ENCODE measurements at places on chromosomes 13 and 19.
A peak's percentile ranks its signal among the peaks of the same experiment; 100 is the strongest.

GRCh38 chr19:11130824-11131455 lies 24.6 kb downstream of the SPC24 start:
- peak; percentile 86 for DNase-seq

GRCh38 chr13:83423381-83423780 lies 458.9 kb downstream of the SLITRK1 start:
- DNase-seq = no peak

DNA sequence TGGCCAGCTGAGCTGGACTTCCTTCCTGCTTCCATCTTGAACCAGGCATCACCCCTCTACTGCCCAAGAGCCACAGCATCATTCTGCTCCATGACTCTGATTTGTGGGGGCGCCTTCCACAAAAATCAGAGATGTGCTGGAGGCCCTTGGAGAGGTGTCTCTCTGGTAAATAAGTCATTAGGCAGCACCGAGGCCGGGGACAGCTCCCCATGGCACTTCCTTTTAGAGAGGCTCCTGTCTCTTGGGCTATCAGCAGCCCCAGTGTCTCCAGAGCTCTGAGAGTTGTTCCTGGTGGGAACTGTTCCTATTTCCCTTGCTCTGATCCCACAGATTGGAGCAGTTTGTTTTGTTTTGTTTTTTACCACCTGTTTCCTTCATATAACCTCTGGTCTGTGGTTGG lies 19.9 kb downstream of the NWD1 start:
- DNase-seq = peak; percentile 61

DNA sequence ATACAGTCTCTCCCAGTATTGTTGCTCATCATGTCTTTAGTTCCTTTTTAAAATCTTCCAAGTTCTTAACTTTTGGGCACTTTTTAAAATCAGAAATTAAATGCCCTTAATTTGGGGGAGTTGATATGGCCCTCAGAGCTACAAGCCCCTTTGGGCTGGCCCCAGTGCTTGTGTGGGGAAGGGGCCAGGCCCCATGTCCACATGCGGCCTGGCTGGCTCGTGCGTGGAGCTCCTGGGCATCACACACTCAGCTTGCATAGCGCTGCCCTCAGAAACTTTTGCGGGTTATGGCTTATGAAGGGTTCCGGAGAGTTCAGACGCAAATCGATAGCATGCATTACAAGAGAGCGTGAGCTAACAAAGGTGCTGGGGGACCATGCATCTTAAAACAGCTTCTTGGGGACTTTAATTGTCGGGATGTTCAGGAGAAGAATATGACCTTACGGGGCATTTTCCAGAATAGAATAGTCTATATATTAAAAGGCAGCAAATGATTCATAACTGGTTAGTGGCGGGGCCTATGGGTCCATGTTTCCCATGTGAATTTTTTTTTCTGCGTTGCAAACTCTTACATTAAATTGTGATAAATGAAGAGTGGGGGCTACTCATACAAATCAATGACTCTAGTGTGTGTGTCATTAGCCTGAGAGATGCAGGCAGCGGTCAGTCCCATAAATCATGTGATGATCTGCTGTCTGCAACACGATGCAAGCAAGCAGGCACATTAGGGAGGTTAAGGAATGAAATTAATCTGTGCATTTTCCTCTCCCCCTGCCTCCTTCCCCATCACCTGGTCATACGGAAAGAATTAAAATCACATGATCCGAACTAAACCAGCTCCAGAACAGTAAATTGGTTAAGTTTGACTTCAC lies 185.8 kb upstream of the TSHZ3 start:
- peak; percentile 18 for DNase-seq

GRCh38 chr13:111126509-111126908 lies 11.4 kb downstream of the ARHGEF7 start:
- no peak for DNase-seq

GRCh38 chr19:33111587-33111986 lies 20.3 kb upstream of the WDR88 start:
- no peak for DNase-seq

GRCh38 chr13:39321574-39321973 lies 281.4 kb downstream of the LHFPL6 start:
- DNase-seq = no peak

DNA sequence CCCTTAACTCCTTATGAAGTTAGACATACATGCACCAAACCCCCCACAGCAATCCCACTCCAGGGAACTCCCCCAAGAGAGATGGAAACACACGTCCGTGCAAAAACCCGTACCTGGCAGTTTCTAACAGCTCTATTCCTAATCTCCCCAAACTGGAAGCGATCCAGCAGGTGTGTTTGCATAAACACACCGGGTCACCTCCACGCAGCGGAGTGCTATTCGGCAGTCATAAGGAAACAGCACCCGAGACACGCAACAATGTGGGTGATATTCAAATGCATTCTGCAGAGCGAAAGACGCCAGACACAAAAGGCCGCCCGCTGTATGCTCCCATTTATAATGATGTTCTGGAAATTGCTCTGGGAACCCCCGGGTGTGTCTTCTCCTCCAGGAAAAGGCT lies 6.8 kb upstream of the ZNRF4 start:
- DNase-seq = no peak

- DNase-seq = no peak
Observed at GRCh38 chr19:16862826-16863415, 25.9 kb upstream of the F2RL3 start.

- no peak for DNase-seq
Observed at GRCh38 chr13:41006306-41006705, 12.8 kb downstream of the ELF1 start.

- DNase-seq = no peak
Observed at GRCh38 chr13:35179494-35179893, 237.4 kb downstream of the NBEA start.

DNA sequence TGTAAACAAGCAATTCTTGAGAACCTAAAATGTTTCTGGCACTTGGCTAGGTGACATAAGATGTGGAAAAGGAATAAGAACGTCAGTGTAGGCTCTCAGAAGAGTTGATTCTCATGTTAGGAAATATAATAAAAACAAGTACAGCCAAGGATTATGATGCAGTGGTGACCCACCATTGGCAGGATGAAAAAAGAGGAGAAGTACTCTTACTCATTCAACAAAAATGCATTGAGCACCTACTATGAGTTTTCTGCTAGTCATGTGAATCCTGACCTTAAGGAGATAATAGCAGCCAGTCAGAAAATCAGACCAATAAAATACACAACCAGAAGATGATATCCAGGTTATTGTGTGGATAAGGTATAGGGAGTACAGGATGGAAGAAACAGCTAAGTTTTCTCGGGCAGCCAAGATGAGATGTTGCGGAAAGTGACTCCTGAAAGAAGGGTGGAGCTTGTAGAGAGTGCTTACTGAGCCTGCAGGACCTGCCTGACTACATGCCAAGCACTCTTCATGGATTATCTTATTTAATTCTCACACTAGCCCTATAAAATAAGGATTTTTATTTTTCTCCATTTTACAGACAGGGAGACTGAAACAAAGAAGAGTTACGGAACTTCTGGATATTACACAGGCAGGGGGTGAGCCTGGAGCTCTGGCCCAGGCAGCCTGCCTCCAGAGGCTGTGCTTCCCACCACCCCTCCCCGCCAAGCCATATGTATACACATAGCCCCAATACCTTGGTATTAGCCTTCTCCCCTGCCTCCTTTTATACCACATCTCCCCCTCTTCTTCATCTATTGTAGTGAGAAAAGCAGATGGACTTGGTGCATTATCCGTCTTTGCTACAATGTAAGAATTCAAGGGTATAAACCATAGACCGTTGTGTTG lies 58.0 kb downstream of the TGDS start:
- no peak for DNase-seq

DNA sequence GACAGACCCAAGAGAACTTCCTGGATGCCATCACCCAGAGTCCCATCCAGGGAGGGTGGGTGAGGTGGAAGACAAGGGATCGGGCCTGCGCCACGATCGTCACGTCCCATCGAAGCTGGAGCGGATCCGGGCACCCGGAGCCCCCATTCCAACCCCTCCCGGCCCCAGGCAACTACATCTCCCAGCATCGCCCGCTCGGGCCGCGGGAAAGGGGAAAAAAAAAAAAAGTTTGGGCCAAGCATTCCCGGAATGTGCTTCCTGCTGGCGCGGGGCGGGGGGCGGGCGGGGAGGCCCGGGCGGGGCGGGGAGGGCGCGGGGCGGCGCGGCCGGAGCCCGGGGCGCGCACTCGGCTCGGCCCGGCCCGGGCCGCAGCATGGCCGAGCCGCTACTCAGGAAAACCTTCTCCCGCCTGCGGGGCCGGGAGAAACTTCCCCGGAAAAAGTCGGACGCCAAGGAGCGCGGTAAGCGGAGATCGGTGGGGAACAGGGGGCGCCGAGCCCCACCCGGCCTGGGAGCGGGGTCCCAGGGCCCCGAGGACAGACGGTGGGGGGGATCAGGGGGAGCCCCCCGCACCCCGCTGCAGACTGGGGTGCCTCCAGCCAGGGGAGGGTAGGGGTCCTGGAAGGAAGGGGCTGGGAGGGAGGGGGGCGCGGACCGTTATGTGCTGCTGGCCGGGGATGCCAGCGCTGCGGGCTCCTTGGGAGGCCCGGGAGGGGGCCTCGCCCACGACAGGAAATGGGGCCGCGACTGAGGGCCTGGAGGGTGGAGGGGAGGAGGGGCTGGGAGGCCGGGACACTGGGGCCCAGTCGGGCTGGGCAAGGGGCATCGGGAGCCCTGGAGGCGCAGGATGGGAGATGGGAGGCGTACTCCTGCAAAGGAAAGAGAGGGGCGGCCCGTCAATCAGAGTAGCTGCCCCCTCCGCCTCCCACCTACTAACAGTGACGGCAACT lies at the start of gene SYDE1:
Gene SYDE1, plus strand, starts transcription at position 341 of the 950 bp plus-strand sequence. Its CDS starts 33 bp downstream, at position 374.
- peak; percentile 87 for DNase-seq

DNA sequence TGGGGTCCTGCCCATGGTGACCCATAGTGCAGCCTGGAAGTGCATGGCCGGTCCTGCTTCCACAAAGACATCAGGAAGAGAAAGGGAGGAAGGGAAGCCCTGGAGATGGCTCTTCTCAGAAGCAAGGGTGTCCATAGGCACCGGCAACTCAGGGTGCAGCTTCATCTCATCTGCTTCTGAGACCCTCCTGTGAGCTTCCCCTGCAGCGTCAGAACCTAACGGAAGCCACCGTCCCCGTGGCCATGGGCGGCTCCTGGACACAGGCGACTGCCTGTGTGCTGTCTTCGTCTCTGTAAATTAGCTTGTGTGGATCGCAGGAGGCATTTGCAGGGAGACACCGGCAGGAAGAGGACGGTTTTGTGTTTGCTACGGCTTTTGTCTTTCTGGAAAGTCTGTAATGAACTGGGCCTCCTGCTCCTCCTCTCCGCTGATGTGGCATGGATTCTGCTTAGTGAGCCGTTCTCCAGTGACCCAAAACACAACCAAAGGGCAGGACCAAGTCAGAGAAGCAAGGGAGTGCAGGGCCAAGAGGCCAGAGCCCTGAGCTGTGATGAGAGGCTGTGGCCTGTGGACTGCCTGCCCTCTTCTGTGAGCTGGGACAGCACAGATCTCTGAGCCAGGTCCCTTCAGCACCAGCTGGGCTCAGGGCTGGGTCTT lies 2.5 kb downstream of the ATP4B start:
- DNase-seq = peak; percentile 46

- no peak for DNase-seq
Observed at GRCh38 chr13:72728290-72728605, 525 bp downstream of the BORA start.

GRCh38 chr13:112072534-112073244 lies 5.7 kb downstream of the SOX1 start:
- peak; percentile 86 for DNase-seq

DNA sequence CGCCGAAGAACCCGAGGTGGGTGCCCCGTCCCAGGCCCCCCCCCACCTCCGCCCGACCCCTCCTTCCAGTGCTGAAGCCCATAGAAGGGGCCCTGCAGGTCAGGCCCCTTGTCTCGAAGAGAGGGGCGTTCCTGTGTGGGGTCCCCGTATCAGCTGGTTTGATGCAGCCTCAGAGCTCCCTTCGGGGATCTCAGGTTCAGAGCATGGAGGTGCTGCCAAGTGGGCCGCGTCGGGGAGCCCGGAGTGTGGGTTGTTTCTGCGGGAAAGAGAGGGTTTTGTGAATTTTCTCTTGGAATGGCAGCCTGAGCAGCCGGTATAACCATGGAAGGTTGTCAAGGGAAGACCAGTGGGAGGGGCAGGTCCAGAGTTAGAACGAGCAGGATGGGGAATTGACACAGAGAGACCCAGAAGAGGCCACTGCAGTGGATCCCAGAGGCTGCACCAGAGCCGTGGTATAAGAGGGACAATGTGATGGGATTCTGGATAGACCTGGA lies 384 bp downstream of the TRAPPC2B start:
- DNase-seq = no peak

DNA sequence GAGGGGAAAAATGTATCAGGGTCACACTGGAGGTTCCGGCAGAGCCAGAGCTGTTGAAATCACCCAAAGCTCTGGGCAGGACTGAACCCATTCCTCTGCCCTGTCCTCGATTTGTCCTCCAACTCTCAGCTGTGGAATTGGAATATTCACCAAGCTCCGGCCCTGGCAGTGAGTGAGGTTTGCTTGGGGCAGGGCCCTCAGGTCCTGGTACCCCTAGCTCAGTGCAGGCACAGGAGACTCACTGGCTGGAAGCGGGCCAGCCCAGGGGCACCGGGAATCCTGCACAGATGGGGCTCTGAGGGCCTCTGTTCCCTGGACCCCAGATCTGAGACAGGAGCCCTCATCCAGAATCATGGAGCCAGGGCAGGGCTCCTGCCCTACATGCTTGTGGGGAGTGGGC lies 1322.3 kb downstream of the UQCRFS1 start:
- DNase-seq = peak; percentile 31

DNA sequence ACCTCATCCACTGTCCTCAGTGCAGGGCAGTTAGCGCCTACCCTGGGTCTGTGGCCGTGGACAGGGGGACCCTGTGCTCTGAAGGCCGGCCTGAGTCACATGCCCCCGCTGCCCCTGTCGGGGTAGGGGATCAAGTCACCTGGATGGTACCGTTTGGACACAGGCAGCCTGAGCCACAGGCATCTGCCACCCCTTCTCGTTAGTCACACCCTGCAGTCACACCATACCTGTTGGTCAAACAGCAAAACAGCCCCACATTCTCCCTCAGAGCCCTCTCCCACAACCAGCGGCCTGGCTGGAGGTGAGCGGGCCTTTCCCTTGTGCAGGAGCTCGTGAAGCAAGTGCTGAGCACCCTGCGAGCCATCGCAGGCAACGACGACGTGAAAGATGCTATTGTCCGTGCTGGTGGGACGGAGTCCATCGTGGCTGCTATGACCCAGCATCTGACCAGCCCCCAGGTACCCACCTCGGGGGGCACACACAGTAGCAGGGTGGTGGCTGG lies 8.8 kb upstream of the SLC25A42 start:
- no peak for DNase-seq

- DNase-seq = peak; percentile 92
Observed at GRCh38 chr19:18895038-18895823, 727 bp downstream of the CERS1 start.

DNA sequence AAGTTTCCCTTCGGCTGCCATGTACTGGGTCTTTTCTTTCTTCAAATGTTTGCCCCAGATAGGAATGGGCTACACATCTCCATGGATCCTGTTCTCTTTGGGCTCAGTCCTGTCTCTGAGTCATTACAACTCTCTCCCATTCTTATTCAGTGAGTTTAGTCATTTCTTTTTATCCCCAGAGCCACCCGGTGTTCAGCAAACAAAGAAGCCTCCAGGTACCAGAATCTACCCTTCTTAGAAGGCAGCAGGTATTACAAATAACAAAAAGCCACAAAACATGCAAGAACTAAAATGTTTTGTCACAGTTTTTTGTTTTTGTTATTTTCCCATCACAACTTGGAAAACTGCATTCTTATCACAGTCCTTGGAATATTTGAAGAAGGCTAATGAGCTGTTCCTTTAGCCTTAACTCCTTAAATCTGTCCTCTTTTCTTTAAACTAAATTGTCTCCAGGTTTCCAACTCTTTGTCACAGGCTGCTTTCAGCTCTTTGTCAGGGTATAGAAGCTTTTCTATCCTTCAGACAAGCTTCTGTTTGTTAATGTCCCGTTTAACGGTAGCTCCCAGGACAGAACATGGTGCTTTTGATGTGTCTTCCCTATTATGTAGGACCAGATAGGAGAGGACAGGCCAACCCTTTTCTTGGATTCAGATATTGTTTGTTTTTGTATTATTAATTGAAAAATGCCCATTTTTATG lies 215.5 kb upstream of the HTR2A start:
- no peak for DNase-seq
